KBM-7 (cell line): ENCODE measurements at places on chromosomes 5 and 9.

DNA sequence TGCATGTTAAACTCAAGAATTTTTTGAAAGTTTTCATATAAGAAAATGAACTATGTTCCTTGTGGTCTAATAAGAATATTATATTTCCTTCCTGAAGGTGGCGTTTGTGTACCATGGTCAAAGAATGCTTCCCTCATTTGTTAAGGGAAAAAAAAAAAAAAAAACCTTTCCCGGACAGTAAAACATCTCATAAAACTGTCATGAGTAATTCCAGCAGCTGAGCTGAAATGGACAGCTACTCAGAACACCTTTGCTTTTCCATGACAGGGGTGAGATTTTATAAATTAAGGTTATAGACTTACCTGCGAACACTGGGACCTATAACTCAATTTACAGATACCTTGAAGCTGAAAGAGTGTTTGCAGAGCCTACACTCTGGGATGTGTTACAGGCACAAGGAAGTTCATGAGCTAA is 113.2 kb upstream of the RANBP3L start:
- DNase-seq, result peak; percentile 58

GRCh38 chr5:109416882-109417281 is 7.1 kb upstream of the PJA2 start:
- no peak for DNase-seq

- DNase-seq, result no peak
These were observed 207.1 kb downstream of the SGCD start for GRCh38 chr5:156534085-156534484.

DNA sequence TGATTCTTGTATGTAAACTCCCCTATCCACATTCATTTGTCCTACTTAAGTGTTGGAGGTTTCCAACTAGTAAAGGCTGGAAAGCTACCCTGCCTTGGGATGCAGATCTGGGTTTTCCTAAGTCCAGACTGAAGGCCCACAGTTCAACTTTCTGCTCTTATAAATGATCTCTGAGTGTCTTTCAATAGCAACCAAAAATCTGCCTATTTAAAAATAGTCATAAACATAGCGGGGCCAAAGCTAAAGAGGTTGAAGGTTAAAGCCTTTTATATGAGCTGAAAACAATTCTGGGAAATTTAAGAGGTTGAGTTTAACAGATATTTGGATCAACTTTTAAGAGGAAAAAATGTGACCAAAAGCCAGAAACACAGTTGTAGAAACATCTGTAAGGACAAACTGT is 87.2 kb downstream of the NTRK2 start:
- DNase-seq, result no peak

DNA sequence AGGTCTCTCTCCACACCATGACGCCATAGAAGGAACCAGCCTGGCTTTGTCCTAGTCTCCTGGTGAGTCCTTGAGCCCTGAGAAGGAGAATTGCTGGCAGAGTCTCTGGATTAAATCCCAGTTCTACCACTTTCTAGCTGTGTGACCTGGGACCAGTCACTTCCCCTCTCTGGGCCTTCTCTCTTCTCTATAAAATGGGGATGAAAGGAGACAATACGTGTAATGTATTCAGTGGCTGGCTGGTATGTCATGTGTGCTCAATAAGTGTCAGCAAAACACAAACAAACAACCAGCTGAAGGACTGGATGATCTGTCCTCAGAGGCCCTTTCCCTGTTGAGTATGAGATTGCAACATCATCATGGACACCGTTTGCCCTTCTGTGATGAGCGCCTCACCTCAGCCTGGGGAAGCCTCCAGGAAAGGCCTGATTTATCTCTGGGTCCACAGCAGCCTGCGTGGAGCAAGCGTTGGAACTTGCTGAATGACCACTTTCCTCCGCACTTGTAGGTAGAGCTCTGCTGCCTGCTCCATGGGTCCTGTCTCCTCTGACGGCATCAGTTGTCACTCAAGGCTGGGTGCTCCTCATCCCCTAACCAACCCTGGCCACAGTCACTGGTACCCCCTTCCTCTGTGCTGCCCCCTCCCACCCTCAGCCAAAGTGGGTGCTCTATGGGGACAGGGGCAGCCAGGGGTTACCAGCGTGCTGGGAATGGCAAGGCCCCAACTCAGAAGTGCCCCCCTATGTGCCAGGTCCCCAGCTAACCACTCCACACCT is 3.6 kb upstream of the NR5A1 start:
- no peak for DNase-seq
